Stimulated activated CD4-positive, alpha-beta T cell treated with anti-CD3 and anti-CD28 coated beads, Interleukin-1b, Interleukin-23, amount 100 ng/mL, for 4 hours (primary cell): ENCODE measurements at places on chromosomes 1 and 21.
A peak's percentile ranks its signal among the peaks of the same experiment; 100 is the strongest.

GRCh38 chr1:155860970-155861510 is 1.7 kb downstream of the SYT11 start:
- no peak for DNase-seq

GRCh38 chr1:22402356-22403053 is 49.1 kb upstream of the ZBTB40 start:
- no peak for DNase-seq

- DNase-seq: peak; percentile 53
Observed at GRCh38 chr1:24186993-24187790, at the start of gene IFNLR1. IFNLR1 (minus strand) TSS chr1:24187289; CDS start chr1:24187248, 41 bp downstream.

DNA sequence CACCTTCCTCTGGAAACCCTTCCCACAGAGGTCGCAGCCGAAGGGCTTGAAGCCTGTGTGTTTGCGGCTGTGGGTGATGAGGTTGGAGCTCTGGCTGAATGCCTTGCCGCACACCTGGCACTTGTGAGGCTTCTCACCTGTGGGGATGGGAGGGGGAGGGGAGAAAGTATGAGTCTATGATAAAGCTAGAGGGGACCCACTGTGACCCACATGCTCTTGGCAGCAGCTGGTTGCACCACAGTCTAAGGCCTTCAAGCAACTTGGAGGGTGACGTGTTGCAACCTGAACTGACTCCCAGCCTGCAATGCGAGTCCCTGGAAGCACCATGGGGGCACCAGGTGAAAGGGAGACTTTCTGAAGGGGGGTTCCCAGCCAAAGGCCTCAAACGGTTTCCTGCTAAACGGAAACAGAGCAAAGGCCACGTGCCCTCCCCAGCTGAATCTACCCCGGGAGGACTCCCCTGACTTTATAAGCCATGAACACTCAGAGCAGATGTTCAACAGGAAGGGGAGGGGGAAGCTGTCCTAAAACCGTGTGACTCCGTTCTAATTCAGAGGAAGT is 10.6 kb downstream of the GFI1 start:
- DNase-seq: no peak

DNA sequence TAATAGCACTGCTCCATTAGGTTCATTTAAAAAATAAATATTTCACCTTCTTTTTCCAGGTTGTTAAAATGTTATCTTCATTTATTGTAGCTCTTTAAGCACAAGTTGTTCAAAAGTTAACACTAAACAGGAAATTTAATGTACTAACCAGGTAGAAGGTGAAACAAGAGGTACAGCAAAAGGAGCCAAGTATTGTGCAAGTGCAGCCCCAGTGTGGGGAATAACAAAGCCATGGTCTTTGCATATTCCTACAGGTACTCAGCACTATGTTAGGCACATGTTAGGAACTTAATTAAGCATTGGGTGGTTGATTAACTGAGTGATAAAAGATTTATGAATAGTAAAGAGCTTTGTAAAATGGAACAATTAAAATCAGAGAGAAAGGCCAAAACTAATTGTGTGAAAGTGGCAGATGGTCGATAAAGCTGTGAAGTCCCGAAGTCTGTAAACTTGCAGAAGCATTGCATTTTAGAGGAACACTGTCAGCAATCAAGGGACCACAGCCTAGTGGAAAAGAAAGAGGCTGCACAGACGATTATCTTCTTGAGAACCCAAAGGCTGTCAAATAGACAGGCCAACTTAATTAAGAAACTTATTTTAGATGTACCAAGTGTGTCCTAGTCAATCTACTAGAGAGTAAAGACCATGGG is 185.8 kb downstream of the SLC44A5 start:
- DNase-seq: no peak

- no peak for DNase-seq
Observed at GRCh38 chr1:186093437-186093836, 281.6 kb downstream of the TPR start.

GRCh38 chr1:248757784-248758195 is 2.2 kb upstream of the LYPD8 start:
- no peak for DNase-seq
